ENCODE measurements at places on chromosomes 5 and 9.

GRCh38 chr9:116163293-116164055 is 9.9 kb downstream of the PAPPA start:
- DNase-seq = no peak

DNA sequence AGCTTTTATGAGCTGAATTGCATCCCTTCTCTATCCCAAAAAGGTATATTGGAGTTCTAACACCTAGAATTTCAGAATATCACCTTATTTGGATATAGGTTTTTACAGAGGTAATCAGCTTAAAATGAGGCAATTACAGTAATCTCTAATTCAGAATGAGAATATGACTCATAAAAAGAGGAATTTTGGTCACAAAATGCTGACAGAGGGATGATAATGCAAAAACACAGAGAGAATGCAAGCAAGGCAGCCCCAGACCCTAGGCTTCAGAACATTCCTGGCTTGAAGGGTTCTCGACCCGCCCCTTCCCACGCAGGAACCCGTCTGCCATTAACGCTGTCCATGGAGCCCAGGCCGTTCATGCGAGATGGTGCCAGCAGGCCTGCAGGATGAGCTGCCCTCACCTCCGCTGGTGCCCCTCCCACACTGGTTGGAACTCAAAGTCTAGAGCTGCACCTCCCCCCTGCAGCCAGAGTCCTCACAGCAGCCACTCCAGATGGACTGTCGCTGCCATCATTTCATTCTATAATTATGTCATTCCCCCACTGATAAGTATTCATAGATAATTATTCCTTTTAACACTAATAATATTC is 1173.4 kb upstream of the ACO1 start:
- no peak for DNase-seq

DNA sequence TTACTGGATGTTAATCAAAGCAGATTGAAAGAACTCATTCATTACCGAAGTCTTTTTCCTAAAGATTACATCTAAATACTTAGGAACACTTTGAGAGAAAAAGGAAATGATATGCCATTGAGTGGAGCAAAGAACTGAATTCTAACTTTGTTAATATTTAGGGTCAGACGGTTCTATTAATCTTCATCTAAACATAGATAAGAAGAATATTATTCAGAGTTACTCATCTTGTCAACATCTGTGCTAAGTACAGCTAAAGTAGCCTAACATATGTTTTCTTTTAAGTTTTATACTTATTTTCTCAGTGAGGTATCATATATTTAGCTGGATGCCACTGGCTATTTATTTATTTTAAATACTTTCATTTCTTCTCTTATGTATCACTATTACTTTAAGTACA is 1763.7 kb downstream of the EFNA5 start:
- DNase-seq = no peak

- no peak for DNase-seq
Observed at GRCh38 chr9:2191609-2191972, 176.4 kb downstream of the SMARCA2 start.

DNA sequence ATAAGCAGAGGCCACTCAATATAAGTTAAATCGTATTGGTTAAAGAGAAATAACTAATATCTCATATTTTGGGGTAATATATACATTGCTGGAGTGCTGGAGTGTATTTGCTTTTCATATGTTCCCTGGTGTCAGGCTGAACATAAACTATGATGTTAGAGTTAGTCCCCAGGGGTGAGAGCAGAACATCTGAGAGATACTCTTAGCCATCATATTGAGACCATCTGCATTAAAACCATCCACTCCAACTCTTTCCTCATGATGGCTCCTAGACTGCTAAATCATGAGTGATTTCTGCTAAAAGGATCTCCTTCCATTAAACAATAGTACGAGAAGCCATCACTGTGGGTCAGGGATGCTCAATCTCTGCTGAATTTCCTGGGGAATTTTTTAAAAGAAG is 436.2 kb downstream of the DTWD2 start:
- DNase-seq = no peak

GRCh38 chr9:81976351-81976750 is 12.2 kb upstream of the SPATA31D1 start:
- DNase-seq = no peak

- DNase-seq = no peak
Observed at GRCh38 chr9:15543047-15543813, 9.6 kb upstream of the CCDC171 start.

- DNase-seq = no peak
Observed at GRCh38 chr9:88530051-88530450, 4.9 kb upstream of the NXNL2 start.

GRCh38 chr9:95573463-95573862 is 56.7 kb upstream of the PTCH1 start:
- DNase-seq = no peak

DNA sequence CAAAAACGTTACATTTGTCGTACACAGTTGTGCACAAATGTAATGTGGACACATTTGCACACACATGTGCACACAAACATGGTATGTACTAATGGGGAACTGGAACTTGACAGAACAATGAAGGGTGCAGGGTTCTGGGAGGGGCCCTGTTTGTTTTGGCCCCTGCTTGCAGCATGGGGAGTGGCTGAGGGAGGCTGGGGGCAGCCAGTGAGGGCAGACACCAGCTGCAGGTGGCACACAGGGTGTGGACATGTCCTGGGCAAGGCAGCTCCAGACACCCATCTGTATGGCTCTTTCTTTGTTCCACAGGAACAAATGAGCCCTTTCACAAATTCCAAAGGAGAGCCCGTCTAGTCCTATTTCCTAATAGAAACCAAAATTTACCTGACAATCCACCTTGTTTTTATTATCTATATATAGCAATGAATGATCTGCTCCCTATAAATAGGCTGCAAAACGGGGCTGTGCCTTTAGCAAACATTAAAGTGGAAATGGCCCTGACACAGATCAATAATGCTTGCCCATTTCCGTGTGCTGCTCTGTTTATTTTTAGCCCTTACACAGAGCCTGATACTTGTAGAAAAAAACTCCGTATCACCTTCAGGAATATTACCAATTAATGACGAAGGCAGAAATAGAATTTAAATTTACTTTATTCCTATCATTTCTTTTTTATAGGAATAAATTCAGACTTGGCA is 26.4 kb downstream of the MARCHF3 start:
- peak; percentile 75 for DNase-seq

GRCh38 chr9:2743937-2744529 is 26.7 kb downstream of the KCNV2 start:
- DNase-seq = no peak

DNA sequence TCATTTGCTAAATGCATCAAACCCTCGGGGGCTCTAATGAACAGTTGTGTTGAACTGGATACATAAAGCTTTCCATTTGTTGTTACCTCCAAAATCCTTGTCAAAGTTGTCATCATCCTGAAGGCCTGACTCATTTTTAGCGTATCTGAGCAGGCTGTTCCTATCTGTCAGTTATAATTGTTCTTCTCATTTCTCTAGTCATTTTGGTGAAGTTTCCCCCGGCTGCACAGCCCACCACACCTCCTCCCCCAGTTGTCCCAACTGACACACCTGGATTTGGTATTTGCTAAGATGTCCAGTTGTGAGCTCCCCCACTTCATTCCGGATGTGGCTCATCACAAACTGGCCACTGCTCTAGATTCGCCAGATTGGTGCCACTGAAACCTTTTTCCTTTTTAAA is 27.7 kb downstream of the ZFAND5 start:
- no peak for DNase-seq

GRCh38 chr5:98795243-98795642 is 21.8 kb downstream of the RGMB start:
- peak; percentile 21 for DNase-seq

- no peak for DNase-seq
Observed at GRCh38 chr5:165627548-165628170, 2122.2 kb downstream of the MAT2B start.

DNA sequence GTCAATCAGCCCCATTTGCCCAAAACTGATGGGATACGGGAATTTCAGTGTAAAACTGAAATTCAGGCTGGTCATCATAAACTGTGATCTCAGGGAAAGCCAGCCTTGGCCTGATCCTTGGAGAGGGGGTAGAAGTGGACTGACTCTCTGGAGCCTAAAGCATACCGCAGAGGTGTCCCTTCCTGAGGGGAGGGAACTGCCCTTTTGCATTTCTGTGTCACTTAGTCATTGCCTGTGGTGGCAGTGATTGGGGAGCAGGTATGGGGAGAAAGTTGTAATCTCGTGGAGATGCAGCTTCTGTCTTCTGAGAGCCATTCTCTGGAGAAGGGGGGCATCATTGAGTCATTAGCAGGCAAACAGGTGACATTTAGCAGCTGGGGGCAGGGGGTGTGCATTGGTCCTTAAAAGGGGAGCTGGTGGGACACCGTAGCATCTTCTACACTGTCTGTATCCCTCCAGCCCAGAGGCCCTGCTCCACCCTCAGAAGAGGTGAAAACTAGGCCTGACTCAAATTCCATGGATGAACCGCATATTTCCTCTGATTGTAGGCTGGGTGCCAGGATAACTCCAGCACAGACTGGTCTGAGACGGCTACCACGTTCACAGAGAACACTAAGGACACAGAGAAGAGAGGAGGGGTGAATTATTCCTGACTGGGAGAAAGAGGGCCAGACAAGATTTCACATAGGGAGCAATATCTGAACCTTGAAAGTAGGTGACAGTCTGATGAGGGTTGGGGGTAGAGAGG is 143.3 kb downstream of the SEC61B start:
- DNase-seq = no peak

- DNase-seq = no peak
Observed at GRCh38 chr5:45484781-45485180, 211.4 kb downstream of the HCN1 start.

DNA sequence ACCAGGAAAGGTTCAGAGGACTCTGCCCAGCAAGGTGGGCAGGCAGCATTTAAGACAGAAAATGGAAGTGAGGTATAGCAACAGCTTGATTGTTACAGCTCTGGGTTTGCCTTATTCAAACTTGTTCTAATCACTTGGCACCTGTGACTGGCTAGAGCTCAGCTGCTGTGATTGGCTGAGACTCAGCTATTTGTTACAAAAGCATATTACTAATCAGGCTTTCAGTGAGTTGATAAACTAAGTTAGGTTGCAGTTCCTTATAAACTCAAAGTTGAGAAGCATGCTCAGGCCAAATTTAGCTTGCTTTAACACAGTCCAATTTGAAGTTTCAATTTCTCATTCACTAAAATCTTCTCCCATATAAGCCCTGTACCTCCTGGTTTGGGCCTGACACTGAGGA is 56.3 kb downstream of the GDA start:
- DNase-seq = no peak

DNA sequence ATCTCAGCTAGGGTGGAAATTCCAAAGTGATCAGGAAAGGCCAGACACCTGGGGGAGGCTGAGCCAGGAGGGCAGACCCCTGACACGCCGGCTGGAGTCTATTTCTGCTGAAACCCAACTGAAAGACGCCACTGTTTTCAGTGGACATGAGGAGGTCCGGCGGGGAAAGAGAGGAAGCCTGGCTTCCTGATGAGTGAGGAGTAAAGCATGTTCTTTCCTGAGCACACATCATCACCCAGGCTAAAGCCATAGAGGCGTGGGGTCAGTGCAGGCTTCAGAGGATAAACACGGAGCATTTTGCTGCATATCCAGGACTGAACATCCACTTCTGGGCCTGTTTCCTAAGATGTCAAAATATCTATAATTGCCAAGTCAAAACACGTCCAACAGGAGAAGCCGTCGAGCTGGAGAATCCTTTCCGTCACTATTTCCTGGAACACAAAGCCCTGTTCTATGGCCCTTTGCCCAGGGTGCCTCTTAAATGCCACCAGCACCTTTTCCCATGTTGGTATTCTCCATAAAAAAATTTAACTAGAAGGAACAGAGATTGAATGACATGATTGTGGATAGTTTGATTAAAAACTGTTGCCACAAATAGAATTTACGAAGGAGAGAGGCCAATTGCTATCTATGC is 597.9 kb upstream of the ADAMTS16 start:
- no peak for DNase-seq

DNA sequence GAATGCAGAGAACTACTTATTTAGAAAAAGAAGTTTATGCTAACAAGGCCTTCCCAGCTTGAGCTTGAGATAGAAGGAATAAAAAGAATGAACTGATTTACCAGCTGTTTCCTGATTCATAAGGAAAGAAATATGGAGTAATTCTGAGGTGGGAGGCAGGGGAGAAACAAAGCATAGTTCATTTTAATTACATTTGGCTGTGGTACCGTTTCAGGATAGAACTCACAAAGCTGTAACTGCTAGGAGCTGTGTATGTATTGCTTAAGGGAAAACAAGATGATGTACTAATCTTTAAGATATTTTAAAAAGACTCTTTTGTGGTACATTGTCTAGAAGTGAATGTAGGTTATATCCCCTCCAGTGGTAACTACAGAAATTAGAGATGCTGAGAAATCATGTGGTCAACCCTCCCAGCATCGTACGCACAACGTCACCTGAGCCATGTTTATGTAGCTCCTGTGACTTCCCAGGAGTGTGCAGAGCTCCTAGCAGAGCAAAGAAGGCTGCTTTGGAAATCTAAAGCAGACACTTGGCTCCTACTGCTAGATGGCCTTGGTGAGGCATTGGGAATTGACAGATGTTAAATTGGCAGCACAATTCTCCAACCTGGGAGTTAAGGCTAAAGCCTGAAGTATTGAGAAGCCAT is 208.3 kb upstream of the VLDLR start:
- DNase-seq = no peak

DNA sequence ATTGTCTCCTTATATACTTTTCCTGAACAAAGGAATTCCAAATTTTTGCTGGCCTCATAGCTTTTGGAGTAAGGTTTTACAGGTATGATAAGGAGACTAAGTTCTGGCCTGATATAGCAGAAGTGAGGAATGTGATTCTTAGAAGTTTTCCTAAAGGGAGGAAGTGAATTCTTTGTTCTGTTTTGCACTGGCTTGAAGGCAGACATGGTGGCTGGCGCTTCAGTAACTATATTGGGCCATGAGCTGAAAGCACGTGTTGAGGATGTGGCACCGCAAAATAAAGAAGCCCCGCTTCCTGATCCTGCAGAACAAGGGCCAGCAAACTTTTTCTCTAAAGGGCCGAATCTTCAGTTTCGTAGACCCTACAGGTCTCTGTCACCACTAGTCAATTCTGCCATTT is 224.2 kb downstream of the SNX18 start:
- DNase-seq = no peak

- DNase-seq = no peak
Observed at GRCh38 chr5:159050316-159051143, 49.2 kb downstream of the EBF1 start.

DNA sequence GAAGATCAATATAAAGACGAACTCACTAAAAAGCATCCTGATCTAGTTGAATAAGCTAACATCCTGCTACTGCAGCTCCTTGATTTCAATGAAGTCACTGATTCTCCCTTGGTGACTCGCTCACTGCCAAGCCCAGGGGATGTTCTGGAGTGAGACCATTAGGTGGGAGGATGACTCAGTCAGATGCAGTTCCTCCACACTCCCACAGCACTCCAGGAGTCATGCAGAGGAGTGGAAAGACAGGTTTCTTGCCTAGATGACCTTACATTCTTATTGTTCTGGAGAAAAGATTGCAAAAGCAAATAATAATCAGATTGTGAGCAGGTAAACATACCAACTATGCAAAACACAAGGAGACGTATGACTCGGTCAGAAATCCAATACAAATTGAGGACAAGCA is 15.3 kb downstream of the GCNT4 start:
- peak; percentile 57 for DNase-seq

All from small intestine (tissue), 16 donors.